ENCODE measurements at places on chromosomes 3 and 15. TPM values are rescaled to one million over a fixed set of nuclear protein-coding genes. Genes with fewer than 3 reads are reported as not detected.

DNA sequence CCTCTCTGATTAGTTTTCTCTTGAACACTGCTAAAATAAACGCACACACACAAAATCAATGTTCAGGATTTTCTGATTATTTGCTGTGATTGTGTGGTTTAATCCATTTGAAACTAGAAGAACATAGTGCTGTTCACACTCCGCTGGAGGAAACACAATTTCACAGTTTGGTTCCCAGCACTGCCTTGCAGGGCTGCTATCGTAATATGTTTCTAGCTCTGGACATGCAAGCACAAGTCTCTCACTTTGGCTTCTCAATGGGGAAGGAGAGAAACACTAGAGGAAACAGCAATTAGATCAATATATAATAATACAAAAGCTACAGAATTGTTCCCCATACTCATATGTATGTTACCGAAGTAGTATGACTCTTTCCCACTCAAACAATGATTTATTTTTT is 299.5 kb downstream of the NSUN3 start:
- DNase-seq, result no peak

DNA sequence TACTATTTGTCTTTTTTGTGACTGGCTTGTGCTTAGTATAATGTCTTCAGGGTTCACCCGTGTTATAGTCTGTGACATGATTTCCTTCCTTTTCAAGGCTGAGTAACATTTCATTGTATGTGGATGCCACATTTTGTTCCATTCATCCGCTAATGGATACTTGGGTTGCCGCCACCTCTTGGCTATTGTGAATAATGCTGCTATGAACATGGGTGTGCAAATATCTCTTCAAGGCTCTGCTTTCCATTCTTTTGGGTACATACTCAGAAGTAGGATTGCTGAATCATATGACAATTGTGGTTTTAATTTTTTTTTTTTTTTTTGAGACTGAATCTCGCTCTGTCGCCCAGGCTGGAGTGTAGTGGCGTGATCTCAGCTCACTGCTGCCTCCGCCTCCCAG is 15.4 kb downstream of the CRTC3 start:
- no peak for DNase-seq

The ERC2 gene
- 24.8 TPM for total RNA-seq

GRCh38 chr3:149879872-149880271 is 66.9 kb downstream of the RNF13 start:
- peak; percentile 64 for DNase-seq

- no peak for DNase-seq
These were observed 39.7 kb downstream of the FGF12 start for GRCh38 chr3:192687488-192688152.

The MESP2 gene
- not detected for total RNA-seq

Measured in neural progenitor cell (in vitro differentiated cells).